ENCODE measurements at places on chromosomes 16 and 17.

DNA sequence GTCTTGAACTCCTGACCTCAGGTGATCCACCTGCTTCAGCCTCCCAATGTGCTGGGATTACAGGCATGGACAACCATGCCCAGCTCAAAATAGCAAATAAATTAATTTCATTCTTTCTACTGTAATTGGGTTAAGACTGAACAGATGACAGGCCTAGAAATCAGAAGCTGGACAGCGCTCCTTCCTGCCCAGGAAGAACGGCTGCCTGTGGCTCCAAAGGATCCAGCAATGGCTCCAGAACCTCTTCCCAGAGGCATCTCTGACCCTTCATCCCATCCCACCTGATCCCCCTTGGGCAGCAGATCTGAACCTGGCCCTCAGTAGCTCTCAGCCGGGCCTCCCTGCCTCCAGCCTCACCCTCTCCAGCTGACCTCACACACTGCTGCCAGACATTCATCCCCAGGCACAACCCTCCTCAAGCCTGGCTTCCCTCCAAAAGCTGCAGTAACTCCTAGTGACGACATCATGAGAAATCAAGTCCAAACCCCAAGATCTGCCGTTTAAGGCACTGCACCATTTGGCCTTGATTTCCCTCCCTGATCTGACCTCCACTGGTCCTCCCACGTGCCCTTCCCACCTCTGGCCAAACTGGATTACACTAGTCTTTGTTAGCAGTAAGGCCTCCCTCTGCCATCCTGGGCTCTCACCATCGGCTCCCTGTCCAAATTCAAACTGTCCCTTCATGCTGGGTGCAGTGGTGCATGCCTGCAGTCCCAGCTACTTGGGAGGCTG lies 3.1 kb upstream of the MIF4GD start:
- DNase-seq, result no peak

- no peak for DNase-seq
Measured at GRCh38 chr17:57021226-57021940, 43.5 kb downstream of the SCPEP1 start.

GRCh38 chr16:79372503-79373184 lies 227.9 kb downstream of the MAF start:
- peak; percentile 21 for DNase-seq

GRCh38 chr16:85261657-85262557 lies 149.6 kb upstream of the CIBAR2 start:
- DNase-seq, result no peak

DNA sequence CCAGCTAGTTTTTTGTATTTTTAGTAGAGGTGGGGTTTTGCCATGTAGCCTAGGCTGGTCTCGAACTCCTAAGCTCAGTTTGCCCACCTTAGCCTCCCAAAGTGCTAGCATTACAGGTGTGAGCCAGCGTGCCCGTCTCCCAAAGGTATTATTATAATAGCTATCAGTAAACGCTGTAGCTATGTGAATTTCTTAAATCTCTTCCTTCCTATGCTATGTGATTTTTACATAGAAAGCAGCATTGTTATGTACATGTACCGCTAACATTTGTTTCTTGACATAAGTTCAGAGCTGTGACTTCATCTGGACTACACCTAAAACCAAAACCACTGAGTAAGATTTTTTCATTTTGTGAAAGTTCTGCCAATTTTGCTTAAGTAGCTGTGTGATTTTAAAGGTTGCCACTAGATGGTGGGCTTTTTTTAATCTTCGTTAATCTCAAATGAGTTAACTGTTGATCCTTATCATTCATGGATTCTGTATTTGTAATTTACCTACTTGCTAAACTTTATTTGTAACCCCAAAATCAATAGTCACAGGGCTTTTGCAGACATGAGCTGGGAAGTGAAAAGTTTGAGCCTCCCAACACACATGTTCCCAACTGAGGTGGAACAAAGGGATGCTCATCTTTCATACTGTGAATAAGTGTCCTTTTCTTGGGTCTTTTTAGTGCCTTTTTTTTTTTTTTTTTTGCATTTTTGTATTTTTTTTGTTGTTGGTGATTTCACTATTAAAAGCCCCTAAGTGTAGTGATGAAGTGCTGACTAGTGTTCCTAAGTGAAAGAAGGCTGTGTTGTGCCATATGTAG lies 21.9 kb downstream of the PRKAR1A start:
- DNase-seq, result no peak

- no peak for DNase-seq
Measured at GRCh38 chr16:20850981-20851380, 44.7 kb downstream of the REXO5 start.

DNA sequence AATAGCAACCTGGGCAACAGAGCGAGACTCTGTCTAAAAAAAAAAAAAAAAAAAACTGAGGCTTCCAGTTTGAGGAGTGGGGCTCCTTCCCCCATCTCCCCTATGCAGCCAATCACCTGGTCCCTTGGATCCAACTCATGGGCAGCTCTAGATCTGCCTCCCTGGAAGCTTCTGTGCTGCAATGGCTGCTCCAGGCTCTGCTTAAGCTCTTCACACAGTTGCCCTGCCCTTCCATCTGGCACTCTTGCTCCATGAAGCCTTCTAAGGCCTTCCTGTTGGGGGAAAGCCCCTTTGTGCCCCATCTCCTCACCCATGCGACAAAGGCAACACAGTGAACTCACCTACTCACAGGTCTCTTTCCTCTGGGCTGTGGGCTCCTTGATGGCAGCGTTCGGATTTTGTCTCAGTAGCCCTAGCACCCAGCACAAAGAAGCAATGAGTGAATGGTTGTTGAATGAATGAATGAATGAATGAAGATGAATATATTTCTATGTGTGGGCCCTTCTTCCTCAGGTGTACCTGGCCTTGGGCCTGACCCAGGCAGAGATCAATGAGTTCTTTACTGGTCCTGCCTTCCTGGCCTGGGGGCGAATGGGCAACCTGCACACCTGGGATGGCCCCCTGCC lies 1.9 kb downstream of the NAGLU start:
- DNase-seq, result no peak

DNA sequence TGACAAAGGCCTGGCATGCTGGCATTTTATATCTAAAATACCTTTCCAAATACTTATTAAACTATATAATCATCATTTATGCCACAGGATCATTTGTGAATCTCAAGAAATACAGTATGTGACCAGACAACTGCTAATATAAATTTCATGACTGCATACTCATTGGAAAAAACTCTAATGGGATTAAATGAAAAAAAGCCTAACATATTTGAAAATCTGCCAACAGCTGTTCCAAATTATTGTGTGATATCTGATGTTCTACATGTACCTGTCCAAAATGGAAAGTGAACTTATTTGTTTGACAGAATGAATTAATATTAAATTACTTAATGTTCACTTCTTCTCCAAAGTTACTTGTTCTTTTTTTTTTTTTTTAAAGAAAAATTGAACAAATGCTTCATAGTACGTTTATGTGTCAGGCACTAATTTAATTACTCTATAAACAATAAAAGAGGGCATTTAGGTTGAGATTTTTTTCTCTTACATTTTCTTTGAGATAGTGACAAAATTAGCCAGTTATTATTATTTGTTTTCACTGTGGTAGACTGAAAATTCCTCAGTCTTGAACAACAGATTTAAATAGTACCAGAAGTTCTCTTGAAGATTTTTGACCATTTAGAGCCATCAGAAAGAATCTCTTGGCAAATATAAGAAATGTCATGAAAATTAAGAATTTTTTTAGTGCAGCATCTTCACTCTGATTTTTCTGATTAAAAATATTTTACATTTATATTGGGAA lies 114.0 kb downstream of the FTO start:
- no peak for DNase-seq

GRCh38 chr17:80786470-80786869 lies 205.2 kb upstream of the CHMP6 start:
- DNase-seq, result no peak

- peak; percentile 27 for DNase-seq
Measured at GRCh38 chr17:40551879-40552768, 13.1 kb downstream of the CCR7 start.

GRCh38 chr16:57387598-57388354 lies 15.5 kb downstream of the CX3CL1 start:
- no peak for DNase-seq
